CD4-positive, alpha-beta T cell treated with Interleukin-4 for 4 hours (primary cell): ENCODE measurements at places on chromosomes 2 and 18.

DNA sequence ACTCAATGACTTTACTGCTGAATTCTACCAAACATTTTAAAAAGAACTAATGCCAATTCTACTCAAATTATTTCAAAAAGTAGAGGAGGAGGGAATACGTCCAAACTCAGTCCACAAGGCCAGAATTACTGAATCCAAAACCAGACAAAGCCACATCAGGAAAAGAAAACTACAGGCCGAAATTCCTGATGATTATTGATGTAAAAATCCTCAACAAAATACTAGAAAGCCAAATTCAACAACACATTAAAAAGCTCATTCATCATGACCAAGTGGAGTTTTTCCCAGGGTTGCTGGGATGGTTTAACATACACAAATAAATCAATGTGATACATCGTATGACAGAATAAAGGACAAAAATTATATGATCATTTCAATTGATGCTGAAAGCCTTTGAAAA, 103.9 kb upstream of the UBE2E3 start:
- DNase-seq = no peak

- DNase-seq = no peak
These were observed 146.5 kb downstream of the ASB1 start for GRCh38 chr2:238573065-238573778.

GRCh38 chr18:58405107-58405898, 223.6 kb downstream of the ALPK2 start:
- no peak for DNase-seq

- no peak for DNase-seq
These were observed 27.5 kb downstream of the REEP1 start for GRCh38 chr2:86309966-86310365.

DNA sequence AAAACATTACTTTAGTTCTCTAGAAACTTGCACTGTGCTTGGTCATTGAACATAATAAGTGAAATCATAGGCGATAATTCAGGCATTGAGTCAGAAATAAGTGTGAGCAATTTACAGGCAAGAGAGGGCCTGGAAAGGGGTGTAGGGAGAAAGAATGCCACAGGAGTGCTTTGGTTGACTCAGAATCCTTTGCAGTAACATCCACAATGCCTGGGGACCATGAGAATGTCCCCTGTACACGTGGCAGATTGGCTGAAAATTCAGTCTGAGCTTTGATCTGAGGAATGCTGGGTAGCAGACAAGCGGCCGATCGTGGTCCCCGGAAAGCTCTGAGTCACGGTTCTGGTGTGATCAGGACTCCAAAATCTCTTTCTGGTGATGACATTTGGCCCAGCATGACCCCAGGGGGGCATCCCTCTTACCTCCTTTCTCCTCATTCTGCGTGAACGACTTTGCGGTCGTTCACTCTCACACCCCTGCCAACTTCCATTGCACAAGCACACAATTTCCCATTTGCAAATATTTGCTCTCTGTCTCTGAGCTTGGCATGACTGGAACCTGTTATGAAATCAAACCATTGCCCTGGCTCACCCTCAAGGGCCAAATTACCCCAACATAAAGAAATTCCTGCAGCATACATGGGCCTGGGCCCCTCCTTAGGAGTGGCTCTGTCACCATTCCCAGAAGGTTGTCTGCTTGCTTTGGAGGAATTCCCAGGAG, 305.0 kb upstream of the EPAS1 start:
- DNase-seq = no peak

DNA sequence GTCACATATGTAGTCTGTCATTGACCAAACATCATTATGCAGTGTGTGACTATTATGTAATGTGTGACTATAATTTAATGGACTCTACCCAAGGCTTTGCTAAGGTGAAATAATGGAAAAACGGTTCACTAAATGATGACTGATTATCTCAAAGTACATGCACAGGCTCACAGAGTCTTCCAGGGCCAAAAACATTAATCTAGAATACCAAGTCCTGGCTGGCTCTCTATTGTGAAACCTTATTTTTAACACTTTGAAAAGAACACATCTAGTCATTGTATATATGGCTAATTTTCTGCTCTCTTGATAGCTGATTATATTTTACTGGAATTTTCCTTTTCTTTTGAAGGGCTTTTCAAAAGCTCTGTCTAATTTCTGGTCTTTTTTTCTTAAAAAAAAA, 102.9 kb upstream of the THUMPD2 start:
- DNase-seq = no peak

DNA sequence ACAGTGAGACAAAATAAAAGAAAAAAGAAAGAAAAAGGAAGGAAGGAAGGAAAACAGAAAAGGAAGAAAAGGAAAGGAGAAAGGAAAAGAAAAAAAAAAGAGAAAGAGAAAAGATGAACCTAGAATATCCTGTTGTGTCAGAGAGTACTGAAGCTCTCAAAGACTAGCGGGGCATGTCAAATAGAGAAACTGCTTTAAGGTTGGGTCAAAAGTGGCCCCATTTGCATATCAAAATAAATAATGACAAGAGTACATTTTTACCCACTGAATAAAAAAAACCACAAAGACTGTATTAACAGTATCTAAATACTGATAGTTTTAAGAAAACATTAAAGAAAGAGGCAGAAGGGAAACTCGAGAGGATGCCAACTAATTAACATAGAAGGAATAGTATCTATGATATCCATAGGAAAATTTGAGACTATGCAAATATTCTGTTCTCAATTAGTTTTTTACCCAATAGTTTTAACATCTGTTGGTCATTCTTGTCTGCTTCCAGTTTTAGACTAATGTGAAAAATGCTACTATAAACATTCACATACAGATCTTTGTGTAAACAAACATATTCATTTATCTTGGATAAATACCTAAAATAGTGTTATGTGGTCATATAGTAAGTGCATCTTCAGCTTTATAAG, 53.2 kb downstream of the SFXN5 start:
- no peak for DNase-seq

GRCh38 chr2:41899189-41899588, 148.6 kb upstream of the PKDCC start:
- no peak for DNase-seq

DNA sequence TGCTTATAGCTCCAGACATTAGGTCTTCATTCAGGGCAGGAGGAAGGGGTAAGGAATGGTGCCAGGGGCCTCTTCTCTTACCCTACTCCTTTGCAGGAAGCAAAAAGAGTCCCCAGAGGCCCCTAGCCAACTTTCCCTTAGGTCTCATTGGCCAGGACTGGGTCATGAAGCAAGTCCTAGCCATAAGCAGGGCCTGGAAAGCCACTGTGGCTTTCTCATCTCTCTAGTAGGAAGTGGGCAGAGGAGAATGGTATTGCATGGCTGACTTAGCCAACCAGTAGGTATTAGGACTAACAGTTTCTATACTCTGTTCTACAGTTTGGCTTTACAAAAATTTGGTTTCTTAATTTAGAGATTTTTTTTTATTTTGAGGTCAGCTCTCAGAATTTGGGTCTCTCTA, 4.8 kb downstream of the FAM228A start:
- DNase-seq = no peak

DNA sequence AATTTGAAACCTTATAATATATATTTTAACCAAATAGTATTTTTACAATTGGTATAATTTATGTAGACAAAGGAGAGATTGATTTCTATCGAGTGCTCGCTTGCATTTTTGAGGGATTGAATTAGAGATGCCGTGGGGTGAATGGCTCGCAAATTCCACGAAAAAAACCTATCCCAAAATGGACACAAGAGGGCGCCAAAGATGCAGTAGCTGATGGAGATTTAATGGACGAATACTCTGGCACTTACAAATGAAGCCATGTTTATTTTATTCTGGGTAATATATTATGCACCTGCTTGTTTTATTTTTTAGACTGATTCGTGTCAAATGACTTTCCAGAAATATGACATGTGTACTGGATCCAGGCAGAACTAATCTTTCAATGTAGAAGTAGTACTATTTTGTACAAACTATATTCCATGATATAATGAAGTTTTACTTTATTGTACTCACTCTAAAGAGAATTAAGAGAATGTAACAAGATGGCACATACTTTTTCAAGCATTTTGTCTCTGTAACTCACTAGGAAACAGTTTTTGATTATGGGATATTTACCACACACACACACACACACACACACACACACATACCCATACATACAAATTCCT, 505.4 kb downstream of the PLCL1 start:
- DNase-seq = peak; percentile 67

GRCh38 chr18:11237066-11237465, 87.7 kb upstream of the PIEZO2 start:
- DNase-seq = no peak

DNA sequence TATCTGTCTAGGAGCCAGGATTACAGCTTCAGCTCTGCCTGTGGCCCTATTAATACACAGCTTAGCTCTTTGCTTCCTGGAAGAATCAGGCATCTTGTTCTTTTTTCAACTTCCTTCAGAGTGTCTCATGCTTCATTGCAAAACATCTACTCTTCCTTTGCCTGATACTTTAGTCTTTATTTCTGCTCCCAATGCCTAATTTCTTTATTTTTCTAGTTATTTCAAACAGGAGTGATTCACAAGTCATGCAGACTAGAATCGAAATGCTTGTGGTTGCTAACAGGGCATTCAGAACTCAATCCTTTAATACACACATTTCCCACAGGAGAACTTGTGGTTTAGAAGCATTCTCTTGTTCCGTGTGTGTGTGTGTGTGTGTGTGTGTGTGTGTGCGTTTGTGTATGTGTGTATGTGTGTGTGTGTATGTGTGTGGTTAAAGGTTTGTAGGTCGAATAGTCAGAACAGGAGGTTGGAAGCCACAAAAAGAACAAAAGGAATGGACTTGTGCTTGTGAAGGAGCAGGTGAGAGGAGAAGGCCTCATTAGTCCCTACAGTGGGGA, 28.3 kb upstream of the INSIG2 start:
- DNase-seq = no peak

GRCh38 chr2:108268001-108268400, 20.7 kb upstream of the SULT1C2 start:
- no peak for DNase-seq

DNA sequence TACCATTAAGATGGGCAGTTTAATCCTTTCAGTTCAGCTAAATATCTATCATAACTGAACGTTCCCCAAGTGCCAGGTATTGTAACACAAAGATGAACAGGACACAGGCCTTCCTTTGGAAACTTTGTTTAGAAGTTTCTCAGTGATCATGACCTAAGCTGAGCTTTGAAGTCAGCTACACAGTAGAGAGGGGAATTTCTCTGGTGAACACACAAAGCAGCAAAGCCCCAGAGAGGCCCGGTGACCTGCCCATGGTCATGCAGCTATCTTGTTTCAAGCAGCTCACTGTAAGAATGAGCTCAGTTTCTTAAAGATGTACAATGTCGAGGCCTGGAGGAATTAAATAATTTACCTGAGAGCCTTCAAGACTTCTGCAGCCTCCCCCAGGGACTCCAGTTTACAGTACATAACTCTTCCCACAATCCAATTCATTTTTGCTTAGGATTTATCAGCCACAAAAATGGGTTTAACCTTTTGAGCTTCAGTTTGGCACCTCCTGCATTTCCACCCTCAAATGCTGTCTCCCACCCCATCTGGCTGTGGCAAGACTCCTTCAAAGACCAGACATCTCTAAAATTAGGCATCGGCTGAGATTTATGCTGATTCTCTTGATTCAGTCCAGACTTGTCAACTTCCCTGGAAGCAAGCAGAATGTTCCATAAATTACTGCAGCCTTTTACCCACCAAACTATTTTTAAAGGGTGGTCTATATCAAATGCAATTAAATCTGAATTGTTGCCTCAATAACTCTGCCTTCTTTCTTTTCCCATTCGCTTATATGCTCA, 325.6 kb downstream of the TXNL1 start:
- no peak for DNase-seq

GRCh38 chr2:3195641-3196476, 181.8 kb downstream of the EIPR1 start:
- no peak for DNase-seq

- DNase-seq = peak; percentile 88
These were observed 11.4 kb upstream of the NDUFV2 start for GRCh38 chr18:9091066-9091476.

GRCh38 chr18:70273021-70273420, 15.8 kb upstream of the SOCS6 start:
- DNase-seq = no peak

GRCh38 chr18:59144483-59144882, 4.8 kb downstream of the SEC11C start:
- no peak for DNase-seq

DNA sequence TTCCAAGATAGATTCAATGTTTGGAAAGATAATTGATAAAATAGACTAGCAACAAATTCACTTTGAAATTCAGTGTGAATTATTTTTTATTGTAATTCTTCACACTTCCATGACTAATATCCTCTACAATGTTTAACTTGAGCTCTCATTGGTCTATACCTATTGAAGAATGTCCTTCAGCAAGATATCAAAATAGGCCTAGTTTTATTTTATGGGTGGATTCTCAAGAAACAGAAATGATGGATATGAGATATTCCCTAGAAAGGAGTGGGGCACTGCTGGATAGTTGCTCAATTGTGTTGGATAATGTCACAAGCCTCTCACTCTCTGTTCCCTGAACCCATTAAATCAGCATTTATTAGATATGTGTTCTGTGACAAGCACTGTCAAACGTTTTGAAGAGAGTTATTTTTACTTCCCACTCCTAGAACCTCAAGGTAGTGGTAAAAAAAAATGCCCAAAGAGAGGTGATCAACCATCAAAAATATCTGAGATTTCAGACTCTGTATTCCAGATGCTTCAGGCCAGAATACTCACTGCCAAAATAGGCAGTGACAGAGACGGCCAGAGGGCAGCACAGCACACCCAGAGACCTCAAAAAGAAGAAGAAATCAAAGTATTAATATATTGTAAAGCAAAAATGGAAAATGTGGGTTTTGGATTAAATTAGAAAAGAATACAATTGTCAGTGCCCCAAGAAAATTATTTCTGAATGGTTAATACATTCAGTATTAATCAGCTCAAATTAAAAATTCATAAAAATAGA, 87.5 kb downstream of the TRIB2 start:
- DNase-seq = no peak

- no peak for DNase-seq
These were observed 1133.6 kb downstream of the RPIA start for GRCh38 chr2:89825034-89825433.

GRCh38 chr2:10277293-10278028, 25.2 kb upstream of the HPCAL1 start:
- no peak for DNase-seq

GRCh38 chr2:109197491-109198418, 68.8 kb downstream of the SH3RF3 start:
- no peak for DNase-seq

DNA sequence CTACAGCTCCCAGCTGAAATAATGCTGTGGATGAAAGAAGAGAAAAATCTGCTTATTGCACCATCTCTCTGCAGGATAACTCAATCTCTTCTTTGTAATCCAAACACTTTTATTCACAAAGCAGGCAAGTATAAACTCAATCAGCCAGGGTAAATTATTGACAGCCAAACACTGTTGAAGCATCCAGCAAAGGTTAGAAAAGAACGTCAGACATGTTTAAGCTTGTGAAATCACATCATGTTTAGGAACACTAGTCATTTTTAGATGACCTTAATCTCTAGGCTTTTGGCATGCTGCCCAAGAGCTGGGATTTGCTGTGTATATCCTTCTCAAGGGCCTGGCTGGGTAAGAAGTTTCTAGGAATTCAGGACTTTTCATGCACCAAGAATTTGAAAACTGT, 1148.1 kb upstream of the FANCL start:
- no peak for DNase-seq
